Stimulated activated CD8-positive, alpha-beta memory T cell treated with anti-CD3 and anti-CD28 coated beads, Interleukin-4, amount 100 ng/mL, for 24 hours (primary cell): ENCODE measurements at places on chromosomes 2 and 18.

DNA sequence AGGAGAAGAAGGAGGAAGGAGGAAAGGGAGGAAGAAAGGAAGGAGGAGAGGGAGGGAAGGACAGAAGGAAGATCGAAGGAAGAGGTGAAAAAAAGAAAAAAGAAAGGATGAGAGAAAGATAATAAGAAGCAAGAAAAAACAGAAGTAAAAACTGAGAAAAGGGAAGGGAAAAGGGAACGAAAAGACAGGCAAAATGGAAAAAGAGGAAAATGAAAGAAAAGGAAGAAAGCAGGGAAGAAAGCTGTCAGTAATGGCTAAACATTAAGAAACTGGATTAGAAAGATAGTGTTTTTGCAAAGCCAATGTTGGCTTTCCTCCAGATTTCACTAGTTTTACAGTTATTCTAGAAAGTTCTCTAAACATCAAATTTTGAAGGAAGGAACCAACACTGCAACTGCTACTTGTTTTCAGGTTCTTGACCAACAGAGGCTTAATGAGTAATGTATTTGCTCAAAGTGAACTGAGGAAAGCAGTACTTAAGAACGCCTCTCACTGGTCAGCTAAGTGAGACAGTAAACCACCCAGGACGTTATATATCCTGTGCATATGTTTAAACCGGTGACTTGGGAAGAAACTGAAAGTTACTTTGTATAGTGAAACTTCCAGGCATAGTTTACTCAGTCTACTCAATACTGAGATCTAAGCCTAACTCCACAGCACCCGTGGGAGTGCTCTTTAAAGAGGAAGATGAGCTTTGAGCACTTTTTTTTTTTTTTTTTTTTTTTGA, 286.2 kb upstream of the TRIB2 start:
- no peak for DNase-seq

DNA sequence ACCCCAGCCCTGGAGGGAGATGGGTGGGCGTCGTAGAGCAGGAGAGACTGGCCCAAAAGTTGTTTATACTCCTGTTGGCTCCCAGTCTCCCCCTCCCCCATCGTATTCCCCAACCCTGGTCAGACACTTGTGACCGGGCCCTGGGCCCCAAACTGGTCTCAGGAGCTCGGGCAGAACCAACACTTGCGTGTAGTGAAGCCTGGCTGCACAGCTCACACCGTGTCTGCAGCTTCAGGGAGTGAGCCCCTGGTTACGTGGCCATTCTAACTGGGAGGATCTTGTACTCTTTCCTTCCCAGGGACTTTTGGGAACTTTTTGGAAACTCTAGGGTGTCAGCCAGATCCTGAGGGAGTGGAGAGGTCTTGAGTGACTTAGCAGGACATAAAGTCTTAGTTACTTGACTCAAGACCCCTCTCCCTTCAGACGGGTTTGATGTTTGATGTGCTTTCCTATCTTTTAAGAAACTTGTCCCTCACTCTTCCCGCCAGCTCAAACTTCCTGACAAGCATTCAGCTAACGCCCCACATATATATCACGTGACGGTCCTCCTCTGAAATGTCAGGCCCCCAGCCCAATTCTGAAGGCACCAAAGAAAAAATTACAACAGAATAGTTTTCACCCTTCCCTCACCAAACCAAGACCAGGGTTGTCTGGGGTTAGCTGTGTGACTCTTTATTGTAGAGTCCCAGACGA, 2.3 kb downstream of the PKDCC start:
- no peak for DNase-seq

DNA sequence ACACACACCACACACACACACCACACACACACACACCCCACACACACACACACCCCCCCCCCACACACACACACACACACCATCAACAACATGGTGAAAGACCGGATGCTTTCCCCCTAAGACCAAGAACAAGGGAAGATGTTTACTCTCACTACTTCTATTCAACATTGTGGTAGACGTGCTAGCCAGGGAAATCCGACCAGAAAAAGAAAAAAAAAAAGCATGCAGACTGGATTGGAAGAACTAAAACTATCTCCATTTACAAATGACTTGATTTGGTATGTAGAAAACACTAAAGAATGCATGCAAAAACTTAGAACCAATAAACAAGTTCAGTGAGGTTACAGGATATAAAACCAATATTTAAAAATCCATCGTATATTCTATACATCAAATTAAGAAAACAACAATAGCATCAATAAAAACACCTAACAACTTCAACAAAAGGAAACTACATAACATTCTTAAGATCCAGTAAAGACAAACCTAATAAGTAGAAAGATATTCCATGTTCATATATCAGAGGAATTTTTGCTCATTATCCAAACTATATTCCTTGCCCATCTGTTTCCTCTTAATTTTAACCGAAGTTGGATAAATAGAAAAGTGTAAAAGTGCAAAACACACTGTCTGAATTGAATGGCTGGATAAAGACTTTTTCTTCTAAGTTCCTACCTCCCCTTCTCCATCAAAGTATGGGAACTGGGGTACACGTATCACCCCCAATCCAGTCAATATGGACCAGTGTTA, 51.5 kb upstream of the RNU4ATAC start:
- DNase-seq = no peak

GRCh38 chr2:62844311-62845090, 139.0 kb downstream of the EHBP1 start:
- DNase-seq = no peak

DNA sequence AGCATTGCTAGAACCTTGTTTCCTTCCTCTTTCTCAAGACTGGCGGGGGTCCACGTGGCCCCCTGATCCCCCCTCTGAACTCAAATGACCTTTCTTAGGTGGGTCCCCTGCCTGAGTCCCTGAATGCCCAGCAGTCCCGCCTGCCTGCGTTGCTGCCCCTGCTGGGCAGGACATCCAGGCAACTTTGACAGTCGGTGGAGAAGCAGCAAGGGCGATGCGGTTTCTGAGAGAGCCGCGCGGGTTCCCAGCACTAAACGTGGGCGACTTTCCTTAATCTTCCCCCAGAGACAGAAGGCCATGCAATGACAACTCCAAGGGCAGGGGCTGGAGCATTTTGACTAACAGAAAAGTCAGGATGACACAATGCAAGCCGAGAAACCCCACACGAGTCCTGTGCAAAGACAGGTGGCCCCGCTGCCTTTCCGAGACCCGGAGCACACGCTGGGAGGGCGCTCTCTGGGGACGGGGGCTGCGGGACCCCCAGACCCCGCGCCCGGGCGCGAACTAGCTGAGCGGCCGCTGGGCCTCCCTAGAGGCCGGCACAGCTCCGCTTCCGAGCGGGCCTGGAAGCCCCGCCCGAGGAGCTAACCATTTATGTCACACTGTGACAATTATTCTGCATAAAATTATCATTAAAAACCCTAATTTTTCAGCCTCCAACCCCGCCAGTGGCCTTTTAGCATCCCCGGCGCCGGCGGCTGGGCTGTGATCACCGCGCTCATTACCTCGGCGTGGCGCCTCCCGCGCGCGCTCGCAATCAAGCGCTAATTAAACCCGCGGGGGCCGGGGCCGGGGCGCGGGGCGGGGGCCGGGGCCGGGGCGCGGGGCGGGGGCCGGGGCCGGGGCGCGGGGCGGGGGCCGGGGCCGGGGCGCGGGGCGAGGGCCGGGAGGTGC, 27.4 kb downstream of the ASB18 start:
- DNase-seq = no peak

DNA sequence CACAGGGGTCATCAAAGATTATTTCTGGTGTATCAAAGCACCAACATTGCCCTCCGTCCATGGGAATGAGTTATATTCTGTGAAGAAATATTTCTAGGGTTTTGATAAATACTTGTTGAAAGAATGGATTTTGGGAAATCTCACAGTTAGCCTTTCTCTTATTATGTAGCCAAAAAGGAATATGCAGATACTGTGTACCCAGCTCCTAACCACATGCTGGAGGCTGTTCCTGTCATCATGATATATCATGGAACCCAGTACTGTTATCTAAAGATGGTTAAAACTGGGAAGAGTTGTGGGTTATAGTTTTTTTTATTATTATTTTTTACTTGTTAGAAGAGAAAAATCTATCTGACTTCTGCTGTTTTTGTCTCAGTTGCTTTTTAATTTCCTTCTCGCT, 82.8 kb downstream of the POLE4 start:
- no peak for DNase-seq

DNA sequence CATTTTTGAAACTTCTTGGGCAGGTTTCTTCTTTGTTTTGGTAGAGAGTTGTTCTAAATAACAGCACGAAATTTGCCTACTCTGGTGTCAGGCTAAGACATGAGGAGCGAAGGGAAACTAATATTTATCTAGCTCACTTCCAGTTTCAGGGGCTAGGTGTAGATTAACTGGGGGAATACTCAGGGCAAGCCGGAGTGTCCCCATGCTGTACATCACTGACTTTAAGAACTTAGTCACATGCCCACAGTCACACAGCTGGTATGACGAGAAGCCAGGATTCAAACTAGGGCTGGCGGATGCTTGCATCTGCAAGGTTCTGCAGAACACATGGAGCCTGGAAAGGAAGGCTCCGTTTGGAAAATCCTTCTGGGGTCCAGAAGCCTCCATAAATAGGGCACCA, 133.3 kb downstream of the ALPK2 start:
- no peak for DNase-seq

DNA sequence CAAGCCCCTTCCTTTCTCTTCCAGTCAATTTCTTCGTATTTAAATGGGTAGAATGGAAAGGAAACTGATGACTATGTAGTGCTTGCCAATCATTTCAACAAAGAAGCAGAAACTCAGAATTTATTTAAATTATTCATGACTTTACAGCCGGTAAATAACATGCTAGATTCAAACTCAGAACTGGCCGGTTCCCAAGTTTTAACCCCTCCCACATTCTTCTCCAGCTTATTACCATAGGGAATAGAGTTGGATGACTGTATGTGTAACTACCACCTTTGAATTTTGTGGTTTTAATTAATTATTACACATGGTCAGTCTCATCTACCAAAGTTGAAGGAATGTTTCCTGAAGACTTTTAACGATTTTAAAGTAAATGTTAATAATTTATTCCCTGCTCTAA, 819.3 kb upstream of the LRATD1 start:
- DNase-seq = no peak

- DNase-seq = no peak
Observed at GRCh38 chr2:156331572-156332283, 793 bp downstream of the NR4A2 start.

- no peak for DNase-seq
Observed at GRCh38 chr2:98654699-98655495, 46.5 kb downstream of the UNC50 start.

GRCh38 chr18:22167091-22167470, 2.3 kb upstream of the GATA6 start:
- DNase-seq = no peak

DNA sequence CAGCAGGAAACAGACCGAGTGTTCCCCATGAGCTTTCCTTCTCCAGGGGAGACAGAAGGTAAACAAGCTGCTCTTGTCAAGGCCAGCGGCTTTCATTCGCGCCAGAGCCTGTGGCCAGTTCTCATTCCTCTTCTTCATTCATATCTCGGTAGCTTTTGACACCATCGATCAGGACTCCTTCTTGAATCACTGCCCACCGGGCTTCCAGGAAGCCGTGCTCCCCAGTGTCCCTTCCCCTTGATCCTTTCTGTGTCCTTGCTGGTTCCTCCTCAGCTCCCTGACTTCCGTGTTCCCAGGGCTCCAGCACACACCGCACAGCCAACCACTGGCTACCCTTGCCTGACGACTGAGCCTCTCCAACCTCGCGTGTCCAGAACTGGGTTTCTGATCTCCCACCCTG, 14.1 kb downstream of the SLC66A3 start:
- DNase-seq = no peak

DNA sequence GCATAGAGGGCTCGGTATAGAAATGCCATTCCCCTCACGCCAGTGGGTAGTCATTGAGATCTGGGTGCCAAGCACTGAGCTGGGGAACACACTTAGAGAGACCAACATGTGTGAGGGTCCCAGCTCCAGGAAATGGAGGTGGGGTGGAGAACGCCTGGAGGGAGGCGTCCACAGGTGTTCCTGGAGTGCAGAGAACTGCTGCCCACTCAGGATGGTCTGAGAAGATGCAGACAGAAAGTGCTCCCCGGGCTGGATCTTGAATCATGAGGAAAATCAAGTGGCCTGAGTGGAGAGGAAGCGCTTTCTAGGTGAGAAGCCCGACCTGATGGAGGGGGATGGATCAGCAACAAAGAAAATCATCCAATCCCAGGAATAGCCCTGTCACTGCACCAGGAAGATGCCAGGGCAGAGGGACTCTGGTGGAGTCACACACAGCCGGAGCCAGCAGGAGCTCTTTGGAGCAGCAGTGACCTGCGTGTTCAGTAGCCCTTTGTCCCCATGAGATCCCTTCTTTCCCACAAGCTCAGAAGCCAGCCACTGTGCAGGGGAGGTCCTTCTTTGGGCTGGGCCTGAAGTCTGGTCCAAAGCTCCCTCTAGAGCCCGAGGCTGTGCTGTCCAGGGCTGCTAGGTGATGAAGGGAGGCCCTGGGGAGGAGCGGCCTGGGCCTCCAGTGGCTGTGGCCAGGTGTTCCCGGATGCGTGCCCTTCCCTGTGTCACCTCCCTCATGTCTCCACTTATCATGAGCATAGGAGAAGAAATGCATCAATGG, 112.3 kb downstream of the RNF144A start:
- no peak for DNase-seq

DNA sequence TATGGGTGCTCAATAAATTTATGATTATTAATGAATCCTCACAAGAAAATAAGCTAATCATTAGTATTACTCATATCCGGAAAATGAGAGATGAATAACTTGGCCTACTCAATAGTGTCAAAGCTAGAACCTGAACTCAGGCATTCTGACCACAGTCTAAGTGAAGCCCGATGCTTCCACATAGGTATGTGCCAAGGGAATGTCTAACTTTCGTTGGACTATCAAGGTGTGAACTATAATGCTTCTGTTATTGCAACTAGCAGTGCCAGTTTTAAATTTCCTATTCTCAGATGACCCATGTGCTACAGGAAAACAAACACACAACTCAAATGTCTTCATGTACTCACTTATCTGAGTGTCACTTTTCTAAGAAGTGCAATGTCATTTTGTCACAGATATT, 1.8 kb downstream of the BARD1 start:
- no peak for DNase-seq

- DNase-seq = no peak
Observed at GRCh38 chr2:60715561-60715960, 40.5 kb upstream of the PAPOLG start.

DNA sequence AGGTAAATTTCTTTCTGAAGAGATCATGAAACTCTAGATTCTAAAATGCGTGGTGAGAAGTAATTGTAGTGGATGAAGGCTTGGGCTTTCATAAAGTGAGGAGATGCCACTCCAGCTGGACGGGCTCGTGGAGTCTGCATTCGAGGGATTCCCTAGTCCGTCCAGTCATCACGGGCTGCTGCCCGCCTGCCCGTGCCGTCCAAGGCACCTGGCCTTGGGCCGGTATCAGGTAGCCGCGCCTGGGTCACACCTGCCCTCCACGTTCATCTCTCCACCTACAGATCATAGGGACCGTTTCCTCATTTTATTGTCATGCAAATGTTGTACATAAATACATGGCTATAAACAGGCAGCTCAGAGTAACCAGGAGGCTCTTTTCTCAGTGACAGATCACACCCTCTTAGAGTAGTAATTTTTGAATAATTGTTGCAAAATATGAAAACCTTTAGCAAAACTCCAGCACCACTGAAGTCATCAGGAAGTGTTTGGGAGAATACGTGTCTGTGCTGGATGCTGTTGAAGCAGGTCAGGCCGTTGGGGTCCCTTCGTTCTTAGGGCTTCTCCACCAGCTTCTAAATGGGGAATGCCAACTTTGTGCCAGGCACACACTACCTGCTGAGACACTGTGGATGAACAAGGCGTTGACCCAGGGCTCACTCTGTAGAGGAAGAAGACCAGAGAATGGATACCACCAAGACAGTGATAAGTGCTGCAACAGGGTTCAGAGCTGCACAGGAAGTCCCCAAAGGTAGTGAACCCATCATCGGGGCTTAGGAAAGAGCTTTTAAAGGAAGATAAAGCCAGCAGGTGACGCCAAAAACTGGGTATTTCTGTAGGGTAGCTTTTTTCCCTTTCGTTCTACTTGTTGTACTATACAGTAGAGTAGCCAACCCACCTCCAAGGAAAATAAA, 112.5 kb downstream of the FAM210A start:
- DNase-seq = no peak
